Upper lobe of left lung (tissue), 6 donors: ENCODE measurements at places on chromosomes 1 and 21. TPM values are rescaled to one million over a fixed set of nuclear protein-coding genes. Genes with fewer than 3 reads are reported as not detected.

GRCh38 chr1:93042187-93043056, 36.7 kb upstream of the MTF2 start:
- peak overlapping the region; percentile 63 for H3K27ac ChIP-seq
- no peak overlapping the region for H3K4me3 ChIP-seq
- no peaks in the 10 kb centered on the region for H3K4me1 ChIP-seq
- no peak for DNase-seq

DNA sequence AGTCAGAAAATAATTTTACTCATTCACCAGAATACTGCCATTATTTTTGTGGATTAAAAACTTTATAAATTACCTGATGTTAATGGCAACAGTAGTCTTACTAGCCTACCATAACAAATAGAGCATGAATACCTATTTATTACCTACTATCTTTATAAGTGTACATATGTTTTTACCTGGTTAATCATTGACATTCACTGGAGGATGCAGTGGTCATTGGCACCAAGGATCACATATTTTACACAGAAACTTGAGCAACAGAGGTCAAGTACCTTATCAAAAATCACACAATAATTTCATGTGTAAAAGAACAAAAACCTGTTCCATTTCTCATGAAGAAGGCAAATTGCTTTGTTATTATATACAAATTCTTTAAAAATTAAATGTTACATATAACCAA, 1284.9 kb upstream of the NCAM2 start:
- DNase-seq, result no peak
- no peaks in the 10 kb centered on the region for H3K27me3 ChIP-seq
- no peaks in the 10 kb centered on the region for H3K4me1 ChIP-seq
- H3K27ac ChIP-seq, result no peak overlapping the region

DNA sequence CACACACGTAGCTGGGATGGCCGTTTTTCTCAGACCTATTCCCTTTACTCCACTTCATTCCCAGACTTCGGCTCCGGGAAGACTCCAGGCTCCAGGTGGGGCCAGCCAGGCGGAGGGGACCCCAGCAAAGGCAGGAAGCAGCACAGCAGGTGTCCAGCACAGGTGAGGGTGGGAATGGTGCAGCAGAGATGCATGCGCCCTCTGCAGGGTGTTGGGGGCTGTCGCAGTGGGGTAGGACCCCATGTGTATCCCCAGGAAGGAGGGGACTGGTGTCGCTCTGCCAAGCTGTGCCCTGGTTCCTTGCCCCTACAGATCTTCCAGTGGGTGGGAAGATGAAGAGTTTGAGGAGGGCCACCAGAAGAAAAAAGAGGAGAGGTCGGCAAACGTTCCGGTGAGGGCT, 5.3 kb downstream of the TTC24 start:
- no peak for DNase-seq
- no peaks in the 10 kb centered on the region for H3K4me1 ChIP-seq
- no peak overlapping the region for H3K4me3 ChIP-seq
- no peaks in the 10 kb centered on the region for H3K27me3 ChIP-seq

Gene BEST4
- 9.1 TPM for total RNA-seq

DNA sequence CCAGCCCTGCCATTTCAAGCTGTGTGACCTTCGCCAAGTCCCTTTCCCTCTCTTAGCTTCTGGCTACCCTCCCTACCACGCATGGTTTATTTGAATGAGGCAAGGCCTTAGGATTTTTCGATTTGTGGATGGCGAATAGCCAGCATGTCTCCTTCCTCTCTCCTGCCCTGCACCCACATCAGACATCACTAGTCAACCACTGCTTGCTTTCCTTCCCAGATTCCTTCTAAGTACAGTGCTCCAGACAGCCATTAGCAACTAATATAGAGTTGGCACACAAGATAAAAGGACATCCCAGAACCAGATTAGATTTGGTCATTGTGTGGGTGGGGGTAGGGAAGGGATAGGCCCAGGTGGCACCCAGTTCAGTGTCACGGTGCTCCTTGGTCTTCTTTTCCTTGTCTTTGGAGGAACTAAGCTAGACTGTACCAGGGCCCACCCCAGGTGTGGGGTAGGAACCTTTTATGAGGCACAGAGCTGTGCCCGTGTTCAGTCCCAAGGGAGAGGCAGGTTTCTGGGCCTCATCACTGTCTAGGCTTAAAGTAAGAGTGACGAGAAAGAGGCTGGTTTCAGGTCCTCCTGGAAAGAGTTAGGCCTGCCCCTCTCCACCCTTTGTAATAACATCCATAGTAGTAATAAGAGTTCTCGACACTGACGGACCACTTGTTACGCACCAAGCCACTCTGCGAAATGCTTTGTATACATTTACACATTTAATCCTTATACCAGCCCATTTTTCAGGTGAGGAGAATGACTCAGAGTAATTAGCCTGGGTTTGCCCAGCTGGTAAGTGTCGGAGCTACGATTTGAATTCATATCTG, 8.6 kb downstream of the ALPL start:
- no peaks in the 10 kb centered on the region for H3K36me3 ChIP-seq
- H3K27me3 ChIP-seq, result no peaks in the 10 kb centered on the region
- H3K4me3 ChIP-seq, result no peak overlapping the region
- H3K27ac ChIP-seq, result peak overlapping the region; percentile 23
- peaks cover 24% of the 10 kb centered on the region for H3K4me1 ChIP-seq
- DNase-seq, result no peak

Gene LCK
- 9.7 TPM for total RNA-seq

DNA sequence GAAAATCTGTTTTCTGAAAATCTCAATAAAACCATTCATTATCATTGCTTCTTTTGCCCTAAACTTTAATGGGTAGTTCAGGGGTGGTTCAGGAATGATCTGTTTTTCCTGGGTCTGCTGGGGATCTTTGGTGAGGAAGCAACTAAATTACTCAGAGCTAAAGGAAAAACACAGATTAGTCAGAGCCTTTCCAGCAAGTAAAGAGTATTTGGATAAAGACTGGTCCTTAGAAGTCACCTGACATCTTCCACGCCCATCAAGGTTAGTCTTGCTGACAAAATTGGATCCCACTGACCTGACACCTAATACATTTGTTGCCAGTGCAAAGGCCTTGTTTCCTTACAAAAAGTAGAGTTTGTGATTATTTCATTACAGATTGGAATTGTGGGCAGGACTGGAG, 24.2 kb downstream of the HSPA13 start:
- no peaks in the 10 kb centered on the region for H3K27me3 ChIP-seq
- no peak overlapping the region for H3K4me3 ChIP-seq
- no peaks in the 10 kb centered on the region for H3K36me3 ChIP-seq
- H3K4me1 ChIP-seq, result no peaks in the 10 kb centered on the region

DNA sequence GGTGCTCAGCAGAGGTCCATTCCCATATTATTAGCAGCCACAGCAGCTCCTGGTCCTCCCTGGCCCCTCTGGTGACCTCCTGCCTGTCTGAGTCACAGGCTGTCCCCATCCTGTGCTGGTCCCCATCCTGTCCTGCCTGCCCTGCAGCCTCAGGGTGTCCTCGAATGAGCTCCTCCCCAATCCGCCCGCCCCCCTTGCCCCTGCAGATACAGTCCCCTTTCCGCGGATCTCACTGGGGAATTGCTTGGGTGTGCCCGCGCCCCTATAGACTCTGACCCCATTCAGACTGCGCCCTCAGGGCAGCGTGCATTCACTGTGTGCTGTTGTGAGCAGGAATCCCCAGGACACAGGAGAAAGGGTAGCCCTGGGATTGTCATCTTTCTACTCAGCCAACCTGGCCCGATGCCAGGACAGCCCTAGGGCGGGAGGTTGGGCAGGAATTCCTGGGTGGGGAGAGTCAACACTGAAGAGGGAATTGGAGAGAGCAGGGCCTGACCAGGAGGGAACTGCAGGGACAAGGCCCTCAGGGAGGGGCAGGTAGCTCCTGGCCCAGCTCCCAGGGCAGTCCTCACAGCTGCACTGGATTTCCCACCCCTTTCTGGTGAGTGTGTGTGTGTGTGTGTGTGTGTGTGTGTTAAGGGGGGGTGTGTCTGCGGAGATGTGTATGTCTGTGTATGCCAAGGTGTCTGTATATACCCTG, 1.1 kb upstream of the GUCA2A start:
- peak; percentile 91 for DNase-seq
- no peaks in the 10 kb centered on the region for H3K27me3 ChIP-seq
- no peaks in the 10 kb centered on the region for H3K36me3 ChIP-seq
- no peak overlapping the region for H3K27ac ChIP-seq
- peaks cover 21% of the 10 kb centered on the region for H3K4me1 ChIP-seq

DNA sequence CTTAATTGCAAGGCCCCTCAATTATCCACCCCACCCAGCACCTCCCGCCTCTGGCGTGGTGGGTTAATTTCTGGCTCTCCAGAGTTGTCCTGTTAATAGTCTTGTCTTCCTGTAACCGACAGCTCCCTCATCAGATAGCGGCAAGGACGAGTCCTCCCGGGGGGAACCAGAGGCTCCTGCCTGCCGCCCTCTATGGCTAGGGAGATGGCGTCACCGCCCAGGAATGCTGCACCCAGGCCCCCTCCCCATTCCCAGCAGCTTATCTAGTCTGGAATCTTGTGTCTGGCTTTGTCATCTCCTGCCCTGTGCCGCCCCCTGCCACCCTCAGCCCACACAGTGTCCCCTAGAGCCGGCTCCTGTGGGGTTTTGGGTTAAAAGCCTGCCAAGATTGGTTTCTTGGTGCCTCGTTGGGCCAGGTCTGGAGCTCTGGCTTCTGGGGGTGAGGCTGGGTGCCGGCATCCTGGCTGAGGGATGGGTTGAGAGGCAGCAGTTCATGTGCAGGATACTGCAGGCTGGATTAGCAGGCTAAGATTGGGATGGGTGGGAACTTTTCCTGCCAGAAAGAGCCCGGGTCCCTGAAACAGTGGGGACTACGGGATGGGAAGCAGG, 48.8 kb downstream of the EDN2 start:
- H3K27ac ChIP-seq, result no peak overlapping the region
- no peak for DNase-seq
- H3K4me3 ChIP-seq, result no peak overlapping the region
- H3K27me3 ChIP-seq, result no peaks in the 10 kb centered on the region
- peaks cover 19% of the 10 kb centered on the region for H3K4me1 ChIP-seq
